ENCODE measurements at places on chromosomes 2 and 18.

GRCh38 chr2:233433794-233434193 is 79.5 kb downstream of the DGKD start:
- no peak for DNase-seq

DNA sequence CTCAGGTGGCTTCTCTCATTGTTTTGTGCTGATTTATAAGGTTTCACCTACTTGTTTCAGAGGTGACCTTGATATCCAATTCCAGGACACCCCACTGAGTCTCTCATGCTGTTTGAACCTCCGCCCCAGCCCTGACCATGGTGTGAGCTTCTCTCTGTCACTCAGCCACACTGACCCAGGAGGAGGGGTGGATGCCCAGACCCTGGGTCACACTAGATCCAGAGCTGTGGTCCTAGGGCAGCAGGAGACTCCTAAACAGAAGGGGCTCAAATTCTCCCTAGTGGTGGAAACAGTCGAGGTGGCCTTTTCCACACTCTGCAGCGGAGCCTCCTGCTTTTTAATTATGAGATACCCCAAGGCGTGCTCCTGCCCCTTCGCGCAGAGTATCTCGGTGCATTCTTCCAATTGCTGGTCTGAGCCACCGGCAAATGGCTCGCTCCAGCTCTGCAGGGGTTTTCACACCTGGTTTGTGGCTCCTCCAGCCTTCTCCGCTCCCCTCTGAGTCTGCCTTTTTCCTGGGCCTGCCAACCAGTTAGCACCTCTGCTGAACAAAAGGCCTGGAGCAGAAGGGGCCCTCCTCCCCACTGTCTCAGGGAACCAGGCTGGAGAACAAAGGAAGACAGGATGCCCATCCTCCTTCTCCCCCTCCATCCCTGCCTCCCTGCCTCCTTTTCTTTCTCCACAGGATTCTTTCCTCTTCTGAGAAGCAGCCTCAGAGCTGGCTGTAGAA is 147.3 kb upstream of the SPRED2 start:
- DNase-seq, result no peak

- no peak for DNase-seq
Measured at GRCh38 chr2:171553858-171554257, 31.6 kb downstream of the CYBRD1 start.

DNA sequence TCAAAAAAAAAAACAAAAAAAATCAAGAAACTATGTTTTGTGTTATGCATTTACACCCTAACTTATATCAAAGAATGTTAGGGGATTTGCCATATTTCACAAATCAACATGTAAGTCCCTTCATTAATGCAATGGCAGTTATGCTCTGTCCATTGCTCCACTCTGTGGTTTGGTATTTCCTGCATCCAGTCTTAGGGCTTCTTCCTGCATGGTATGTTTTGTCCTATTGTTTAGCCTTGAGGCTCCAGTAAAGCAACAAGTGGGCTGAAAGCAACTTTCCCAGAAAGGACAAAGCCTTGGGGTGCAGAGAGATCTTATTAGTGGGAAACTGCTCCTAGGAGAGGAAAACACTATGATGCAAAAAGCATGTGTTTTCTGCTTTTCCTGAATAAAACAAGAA is 474.1 kb downstream of the IRS1 start:
- no peak for DNase-seq

GRCh38 chr2:16134436-16135165 is 194.3 kb downstream of the MYCN start:
- DNase-seq, result no peak

- DNase-seq, result no peak
Measured at GRCh38 chr2:173762221-173762620, 203.0 kb downstream of the SP3 start.

DNA sequence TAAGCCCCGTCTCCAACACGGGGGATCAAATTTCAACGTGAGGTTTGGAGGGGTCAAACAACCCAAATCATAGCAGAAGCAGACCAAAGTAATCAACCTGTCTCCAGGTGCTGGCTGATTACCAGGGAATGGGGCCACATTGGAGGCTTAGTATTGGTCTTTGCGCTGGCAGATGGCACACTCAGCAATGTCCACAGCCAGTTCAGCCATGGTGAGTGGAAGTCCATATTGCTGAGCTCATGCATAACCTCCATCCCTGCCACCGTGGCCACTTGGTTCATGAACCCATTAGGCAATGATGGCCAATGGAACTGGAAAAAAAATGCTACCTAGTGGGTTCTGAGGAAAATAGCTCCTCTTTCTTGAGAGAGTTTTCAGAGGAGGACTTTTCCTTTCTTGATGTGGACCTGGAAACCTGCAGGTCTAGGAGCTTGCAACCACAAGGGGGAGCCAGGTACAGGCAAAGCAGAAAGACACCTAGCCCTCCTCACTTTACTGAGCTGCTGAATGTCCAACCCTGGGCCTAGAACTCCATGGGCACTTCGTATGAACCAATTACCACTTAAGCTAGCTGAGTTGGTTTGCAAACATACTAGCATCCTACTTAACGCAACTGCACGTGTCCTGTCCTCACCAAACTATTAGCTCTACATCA is 128.0 kb upstream of the GYPC start:
- DNase-seq, result peak; percentile 64

GRCh38 chr18:40124107-40124506 is 1830.9 kb upstream of the PIK3C3 start:
- no peak for DNase-seq

DNA sequence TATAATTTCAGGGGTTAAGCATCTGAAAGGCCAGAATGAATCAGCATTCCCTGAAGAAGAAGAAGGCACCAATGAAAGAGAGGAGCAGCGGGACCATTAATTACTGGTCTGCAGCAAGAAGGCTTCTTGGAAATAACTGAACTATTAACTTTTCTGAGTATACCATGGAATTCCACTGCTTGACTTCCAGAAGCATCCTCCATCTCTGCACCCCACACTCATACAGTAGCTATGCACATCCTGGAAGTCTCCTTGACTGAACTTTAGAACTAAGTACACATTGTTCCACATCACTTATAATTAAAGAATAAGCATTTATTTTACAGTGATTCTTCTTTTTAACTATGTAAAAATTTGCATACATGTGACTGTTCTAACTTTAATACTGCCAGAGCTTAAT is 131.5 kb downstream of the PPP1R1C start:
- no peak for DNase-seq

DNA sequence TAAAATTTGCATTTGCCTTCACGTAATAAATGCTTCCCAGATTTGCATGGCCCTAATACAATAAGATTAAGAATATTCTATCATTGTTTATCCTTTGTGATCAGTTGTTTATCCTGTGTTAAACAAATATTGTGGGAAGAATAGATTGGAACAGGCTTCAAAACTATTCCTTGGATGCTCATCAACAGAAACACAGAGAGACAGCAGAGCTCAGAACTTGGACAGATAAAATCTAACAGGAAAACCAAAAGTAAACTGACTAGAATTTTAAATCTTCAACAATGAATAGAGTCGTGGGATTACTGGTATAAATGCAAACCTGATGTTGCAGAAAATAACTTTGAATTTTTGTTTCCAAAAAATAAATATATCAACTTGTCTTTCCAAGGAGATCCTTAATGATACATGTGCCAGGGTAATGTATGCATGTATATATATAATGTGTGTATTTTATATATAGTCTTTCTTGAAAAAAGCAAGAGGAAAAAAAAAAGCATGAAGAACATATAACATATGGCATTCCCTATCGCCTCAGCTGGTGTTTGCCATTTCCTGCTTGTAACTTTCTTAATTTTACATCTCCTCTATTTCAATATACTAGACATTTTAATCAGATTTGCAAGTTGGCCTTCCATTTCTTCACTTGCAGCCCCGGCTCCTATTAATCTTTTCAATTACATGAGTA is 59.9 kb upstream of the TANK start:
- no peak for DNase-seq

- DNase-seq, result no peak
Measured at GRCh38 chr2:85791704-85792565, 38.1 kb downstream of the ATOH8 start.

Data from uterus (tissue), 4 donors.